NCI-H1694 (cell line): ENCODE measurements at places on chromosomes 6 and 20.

GRCh38 chr20:55626716-55627115 lies 378.6 kb downstream of the CBLN4 start:
- no peak for DNase-seq

- DNase-seq = no peak
Observed at GRCh38 chr6:167661552-167662044, 165.1 kb upstream of the AFDN start.

- peak; percentile 56 for DNase-seq
Observed at GRCh38 chr20:62201173-62202082, 18.6 kb downstream of the MTG2 start.

DNA sequence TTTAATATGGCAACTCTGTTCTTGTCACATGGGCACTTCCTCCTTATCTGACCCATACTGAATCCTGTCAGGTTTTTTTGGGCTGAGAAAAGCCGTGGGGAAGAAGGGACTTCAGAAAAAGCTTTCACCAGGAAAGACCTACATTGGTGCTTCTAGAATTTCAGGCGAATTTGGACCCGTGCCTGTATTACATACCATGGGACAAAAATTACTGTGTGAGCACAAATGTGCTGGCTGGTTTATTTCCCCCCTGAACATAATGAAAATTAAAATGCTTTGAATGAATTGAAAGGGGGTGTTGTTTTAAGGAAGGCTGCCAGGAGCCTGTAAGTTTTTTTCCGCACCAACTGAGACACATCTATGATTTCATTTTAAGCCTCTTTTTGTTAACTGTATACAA lies 29.6 kb downstream of the CAP2 start:
- DNase-seq = no peak

- DNase-seq = no peak
Observed at GRCh38 chr6:227812-228338, 64.4 kb upstream of the DUSP22 start.

DNA sequence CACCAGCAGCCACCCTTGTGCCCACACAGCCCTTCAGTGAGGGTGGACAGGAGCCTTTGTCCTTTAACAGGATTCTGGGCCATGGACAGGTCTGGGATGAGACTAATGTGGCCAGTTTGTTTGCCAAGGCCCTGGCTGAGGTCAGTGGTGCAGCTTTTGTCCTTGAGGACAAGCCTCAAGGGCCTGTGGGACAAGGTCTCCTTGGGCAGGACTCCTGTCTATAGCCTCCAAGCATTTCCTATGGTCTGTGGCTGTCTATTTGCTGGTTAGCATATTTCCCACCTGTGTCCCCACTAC lies 44.1 kb downstream of the SUN5 start:
- no peak for DNase-seq

DNA sequence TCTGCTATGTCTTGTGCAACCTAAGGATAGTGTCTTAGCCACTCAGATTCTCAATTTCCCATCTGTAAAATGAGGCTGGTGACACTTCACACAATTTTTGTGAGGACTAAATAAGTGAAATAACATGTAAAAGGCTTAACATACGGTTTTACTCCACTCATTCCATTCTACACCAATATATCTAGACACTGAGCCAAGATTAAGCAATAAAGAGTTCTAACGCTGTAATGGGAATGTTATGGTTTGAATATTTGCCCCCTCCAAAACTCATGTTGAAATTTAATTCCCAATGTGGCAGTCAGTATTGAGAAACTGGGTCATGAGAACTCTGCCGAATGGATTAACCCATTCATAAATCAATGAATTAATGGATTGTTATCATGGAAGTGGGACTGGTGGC lies 301.0 kb downstream of the HACE1 start:
- no peak for DNase-seq

- DNase-seq = no peak
Observed at GRCh38 chr20:24109008-24109407, 120.4 kb upstream of the GGTLC1 start.

GRCh38 chr6:119182875-119183274 lies 104.4 kb upstream of the FAM184A start:
- DNase-seq = no peak

DNA sequence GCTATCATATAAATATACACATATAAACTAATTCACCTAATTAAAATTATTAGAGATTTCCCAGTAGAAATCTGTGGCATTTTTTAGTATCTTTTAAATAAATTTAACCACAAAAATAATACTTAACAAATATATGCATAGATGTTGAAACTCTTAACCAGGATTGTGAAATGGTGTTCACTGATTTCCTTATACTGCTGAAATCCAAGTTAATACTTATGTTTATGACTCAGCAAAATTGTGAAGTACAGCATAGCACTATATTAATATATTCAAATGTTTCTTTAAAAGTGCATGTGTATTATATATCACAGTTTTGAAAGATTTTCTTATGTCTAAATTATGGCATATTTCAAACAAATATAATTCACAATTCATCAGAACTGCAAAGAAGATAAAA lies 328.2 kb upstream of the MANEA start:
- DNase-seq = no peak

DNA sequence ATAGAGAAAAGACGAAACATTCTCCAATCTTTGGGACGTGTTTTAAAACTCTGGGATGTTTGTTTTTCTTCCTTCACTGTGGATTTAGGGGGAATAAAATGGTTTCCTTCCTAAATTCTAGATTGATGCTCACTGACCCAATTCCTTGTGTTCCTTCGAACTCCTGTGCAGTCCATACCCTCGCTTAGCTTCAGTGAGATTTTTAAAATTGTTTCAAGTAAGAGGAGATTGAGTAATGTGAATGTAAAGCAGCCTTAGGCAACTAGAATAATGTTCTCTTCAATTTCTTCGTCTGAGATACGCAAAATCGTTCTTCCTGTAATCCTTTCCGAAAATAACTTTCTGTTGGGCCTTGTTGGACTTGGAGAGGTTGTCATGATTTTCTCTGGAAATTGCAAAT lies 2.6 kb upstream of the VGLL2 start:
- no peak for DNase-seq

DNA sequence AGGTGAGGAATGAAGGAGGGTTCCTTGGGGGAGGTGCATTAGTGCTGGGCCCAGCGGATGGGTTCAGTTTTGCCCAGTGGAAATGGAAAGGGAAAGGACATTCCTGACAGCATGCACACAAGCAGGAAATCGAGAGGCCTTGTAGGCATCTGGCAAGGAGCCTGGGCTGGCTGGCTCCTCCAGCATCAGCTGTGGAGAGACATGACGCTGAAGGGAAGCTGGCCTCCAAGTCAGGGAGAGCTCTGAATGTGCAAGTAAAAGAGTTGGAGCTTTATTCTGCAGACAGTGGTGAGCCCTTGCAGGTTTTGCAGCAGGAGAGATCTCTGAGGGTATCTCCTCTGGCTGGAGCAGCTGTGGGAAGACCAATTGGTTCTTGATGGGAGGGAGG lies 154.3 kb downstream of the MRPL14 start:
- DNase-seq = no peak

- DNase-seq = no peak
Observed at GRCh38 chr6:79453558-79454042, 83.6 kb downstream of the LCA5 start.

- no peak for DNase-seq
Observed at GRCh38 chr6:42042108-42042507, 8.2 kb upstream of the TAF8 start.
